ENCODE measurements at places on chromosomes 6 and 20. TPM values are rescaled to one million over a fixed set of nuclear protein-coding genes. Genes with fewer than 3 reads are reported as not detected.

The MYBL2 gene
- total RNA-seq, result 169 TPM

The TFAP2C gene
- total RNA-seq, result not detected

The INSM1 gene
- total RNA-seq, result not detected

The CALHM5 gene
- total RNA-seq, result 0.02 TPM

The FYN gene
- 15.7 TPM for total RNA-seq

The SLC39A7 gene
- total RNA-seq, result 133 TPM

The PET117 gene
- total RNA-seq, result 11.9 TPM

The CFB gene
- total RNA-seq, result 1.1 TPM

The MATN4 gene
- 0.13 TPM for total RNA-seq

The DEFB132 gene
- not detected for total RNA-seq

The SDCBP2 gene
- total RNA-seq, result 1.2 TPM

The CST3 gene
- total RNA-seq, result 113 TPM

The HUS1B gene
- 1.0 TPM for total RNA-seq

DNA sequence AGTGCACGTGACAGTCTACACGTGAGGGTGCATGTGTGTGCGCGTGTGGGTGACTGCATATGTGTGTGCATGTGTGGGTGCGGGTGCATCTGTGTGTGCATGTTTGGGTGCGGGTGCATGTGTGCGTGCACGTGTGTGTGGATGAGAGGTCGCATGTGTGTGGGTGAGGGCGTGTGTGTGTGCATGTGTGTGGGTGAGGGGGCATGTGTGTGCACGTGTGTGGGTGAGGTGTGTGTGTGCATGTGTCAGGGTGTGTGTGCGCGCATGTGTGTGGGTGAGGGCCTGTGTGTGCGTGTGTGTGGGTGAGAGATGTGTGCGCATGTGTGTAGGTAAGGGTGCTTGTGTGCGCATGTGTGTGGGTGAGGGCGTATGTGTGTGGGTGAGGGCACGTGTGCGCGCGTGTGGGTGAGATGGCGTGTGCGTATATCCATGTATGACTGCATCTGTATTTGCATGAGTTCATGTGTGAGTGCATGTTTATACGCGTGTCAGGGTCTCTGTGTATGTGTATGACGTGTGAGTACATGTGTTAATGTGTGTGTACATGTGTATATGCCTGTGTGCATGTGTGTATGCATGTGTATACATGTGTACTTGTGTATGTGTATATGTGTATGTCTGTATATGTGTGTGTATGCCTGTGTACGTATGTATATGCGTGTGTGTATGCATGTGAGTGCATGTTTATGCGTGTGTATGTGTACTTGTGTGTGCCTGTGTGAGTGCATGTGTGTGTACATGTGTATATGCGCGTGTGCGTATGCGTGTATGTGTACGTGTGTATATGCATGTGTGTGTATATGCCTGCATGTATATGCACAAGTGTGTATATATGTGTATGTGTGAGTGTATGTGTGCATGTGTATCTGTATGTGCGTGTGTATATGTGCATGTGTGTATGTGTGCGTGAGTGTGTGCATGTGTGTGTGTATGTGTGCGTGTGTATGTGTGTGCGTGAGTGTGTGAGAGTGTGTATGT lies 4.1 kb upstream of the LIME1 start:
- no peak for DNase-seq

DNA sequence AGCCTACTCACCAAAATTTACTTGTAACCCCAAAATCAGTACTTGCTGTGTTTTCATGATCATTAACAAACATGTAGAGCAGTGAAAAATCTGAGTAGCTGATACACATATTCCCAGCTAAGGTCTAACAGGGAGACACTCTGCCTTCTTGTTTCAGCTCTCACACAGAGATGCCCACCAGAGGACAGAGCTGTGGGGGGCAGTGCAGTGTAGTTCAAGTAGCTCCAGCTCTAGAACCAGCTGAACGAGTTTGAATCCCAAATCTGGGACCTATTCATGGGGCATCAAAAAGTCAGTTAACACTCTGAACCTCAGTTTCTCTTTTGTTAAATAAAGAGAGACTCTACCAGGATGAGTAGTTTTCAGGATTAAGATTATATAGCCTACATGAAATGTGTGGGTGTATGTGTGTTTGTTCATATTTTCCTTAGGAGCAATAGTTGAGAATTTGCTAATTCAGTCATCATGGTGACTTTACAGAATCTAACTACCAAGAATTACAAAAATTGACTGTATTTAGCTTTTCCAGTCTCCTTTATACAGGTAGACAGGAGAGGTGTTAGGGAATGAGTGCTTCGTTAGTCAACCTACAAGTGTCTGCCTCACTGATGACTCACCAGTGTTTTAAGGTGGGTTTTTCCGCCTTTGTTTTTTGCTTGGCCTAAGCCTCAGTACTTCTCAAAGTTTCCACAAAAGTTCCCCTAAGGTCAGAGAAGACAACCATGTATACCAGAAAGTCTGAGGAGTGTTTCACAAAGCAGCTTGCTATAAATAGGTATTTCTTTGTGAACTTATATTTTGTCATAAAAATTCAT lies 164.0 kb upstream of the RUNX2 start:
- no peak for DNase-seq

DNA sequence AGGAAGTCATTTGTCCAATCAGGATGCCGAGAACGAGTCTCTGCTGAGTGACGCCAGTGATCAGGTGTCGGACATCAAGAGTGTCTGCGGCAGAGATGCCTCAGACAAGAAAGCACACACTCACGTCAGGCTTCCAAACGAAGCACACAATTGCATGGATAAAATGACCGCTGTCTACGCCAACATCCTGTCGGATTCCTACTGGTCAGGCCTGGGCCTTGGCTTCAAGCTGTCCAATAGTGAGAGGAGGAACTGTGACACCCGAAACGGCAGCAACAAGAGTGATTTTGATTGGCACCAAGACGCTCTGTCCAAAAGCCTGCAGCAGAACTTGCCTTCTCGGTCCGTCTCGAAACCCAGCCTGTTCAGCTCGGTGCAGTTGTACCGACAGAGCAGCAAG lies 281.5 kb downstream of the TSHZ2 start:
- DNase-seq, result no peak

DNA sequence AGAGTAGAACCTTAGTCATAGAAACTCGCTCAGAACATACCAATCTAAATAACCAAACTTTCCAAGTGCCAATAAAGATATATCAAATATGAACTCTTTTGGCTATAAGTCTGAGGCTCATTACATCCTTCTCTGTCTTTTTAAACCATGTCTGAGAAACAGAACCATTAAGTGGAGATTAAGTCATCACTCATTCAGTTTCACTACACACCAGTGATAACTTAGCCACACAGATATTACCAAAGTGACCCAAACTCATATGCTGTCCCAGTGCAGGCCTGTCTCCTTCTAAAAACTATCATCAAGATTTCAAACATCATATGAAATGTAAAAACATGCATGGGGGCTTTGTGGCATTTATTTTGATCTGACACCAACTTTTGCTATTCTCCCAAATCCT lies 12.0 kb downstream of the GCLC start:
- no peak for DNase-seq

DNA sequence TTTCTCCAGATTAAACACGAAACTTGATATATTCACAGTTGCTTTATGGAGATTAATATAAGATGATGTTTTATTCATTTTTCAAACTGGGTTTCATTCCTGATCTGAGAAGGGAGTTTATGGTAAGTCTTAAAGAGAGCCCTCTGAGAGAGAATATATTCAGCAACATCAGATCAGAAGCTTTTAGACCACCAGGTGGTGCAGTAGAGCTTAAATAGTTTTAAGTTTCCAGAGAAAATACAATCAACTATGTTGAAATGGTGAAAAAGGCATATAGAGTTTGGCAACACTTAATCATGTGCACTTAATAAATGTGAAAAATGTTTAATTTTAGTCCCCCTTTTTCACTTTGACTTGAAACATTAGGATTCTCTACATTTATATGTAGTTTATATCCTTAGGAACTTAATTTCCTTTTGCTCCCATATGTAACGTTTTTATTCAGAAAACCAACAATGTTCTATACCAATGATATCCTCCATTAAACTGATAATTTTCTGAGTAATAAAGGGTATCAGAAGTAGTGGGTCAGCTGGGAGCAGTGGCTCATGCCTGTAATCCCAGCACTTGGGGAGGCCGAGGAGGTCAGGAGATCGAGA lies 86.4 kb upstream of the CLDN20 start:
- peak; percentile 46 for DNase-seq

DNA sequence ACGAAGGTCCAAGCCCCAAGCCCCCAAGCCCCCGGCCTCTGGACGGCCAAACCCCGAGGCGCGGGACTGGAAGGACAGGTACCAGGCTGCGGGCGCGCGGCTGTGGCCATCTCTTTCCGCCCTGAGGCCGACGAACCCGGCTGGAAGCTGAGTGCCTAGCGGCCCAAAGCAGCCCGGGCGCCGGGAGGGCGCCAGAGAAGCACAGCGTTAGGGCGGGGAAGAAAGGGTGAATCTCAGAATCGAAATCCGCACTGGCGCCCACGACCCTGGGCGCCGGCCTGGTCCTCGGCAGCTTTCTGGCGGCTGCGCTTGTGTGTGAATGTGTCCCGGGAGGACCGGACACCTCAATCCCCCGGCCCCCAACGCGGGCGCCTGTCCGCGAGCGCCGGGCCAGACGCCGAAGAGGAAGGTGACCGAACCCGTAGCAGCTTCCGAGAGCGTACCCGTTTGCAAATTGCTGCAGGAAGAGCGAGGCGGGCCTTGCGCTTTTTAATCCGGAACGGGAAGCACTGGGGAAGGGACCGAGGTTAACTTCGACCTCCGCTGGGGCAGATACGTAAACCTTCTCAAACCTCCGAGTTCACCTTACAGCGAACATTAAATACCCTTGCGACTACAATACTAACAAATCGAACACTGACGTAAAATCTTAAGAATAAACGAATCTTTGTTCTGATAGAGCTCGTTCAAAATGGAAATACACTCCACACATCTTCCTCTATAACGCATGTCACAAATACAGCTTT lies 2.9 kb downstream of the NRN1 start:
- DNase-seq, result no peak

GRCh38 chr6:118444796-118445195 lies 103.3 kb upstream of the PLN start:
- DNase-seq, result no peak

- peak; percentile 63 for DNase-seq
These were observed 36.0 kb downstream of the TAF8 start for GRCh38 chr6:42086046-42087035.

DNA sequence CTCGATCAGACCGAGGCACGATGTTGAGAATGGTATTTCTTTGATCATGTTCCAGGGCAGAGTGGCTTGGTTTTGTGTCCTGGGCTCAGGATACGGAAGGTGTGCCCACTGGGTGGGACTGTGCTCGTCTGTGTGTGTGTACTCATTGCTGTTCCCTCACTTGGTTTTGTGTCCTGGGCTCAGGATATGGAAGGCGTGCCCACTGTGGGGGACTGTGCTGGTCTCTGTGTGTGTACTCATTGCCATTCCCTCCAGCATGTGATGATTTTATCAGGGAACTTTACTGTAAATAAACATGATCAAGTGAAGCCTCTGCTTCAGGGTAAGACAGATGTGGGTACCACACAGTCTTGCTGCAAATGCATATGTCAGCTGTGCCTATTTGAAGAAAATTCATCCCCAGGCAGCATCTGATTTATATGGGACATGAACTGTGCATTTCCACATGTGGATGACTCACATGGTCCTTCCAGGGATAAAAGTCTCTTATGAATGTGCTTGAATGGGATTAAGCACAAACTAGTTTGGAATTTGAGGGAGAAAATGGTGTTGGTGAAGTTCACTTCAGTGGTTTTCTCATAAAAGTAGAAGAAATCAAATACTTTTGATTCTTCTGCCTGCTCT lies 274.3 kb downstream of the QKI start:
- no peak for DNase-seq

- no peak for DNase-seq
These were observed 67.1 kb downstream of the EDN1 start for GRCh38 chr6:12356983-12357972.

DNA sequence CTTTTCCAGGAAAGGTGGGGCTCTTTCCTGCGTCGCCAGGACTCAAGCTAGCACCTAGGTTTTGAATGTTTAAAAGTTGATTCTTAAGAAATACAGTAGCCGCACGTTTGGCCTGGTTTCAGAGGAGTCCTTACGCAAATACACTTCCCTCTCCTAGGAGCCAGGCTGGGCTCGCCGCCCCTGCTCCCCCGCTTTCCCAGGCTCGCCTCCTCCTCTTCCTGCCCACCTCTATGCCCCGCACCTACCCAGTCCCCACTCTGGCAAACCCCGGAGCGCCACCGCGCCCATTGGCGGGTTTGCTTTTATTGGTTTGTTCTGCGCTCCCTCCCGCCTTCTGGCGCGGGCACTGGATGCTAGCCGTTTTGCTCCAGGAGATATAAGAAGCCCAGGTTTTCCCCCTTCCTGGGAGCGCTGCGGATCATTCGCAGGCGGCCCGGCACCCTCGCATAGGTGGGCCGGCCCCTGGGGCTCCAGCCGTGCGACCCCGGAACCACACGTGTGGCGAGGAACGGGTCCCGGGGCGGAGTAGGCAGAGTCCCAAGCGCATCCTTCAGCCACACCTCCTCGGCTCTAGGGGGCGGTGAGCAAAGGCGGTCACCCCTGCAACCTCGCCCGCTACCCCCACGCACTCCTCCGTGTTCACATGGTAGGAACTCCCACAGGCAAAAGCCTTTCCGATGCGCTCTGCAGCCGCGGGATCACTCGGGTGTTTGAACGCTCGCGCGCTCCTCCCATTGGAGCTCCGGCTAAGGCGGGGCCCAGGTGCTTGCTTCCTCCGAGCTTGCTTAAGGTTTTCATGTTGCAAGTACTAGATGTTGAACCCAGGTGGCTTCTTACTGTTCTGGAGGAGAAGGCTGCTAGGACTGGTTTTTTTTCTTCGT lies 119.0 kb downstream of the RTN4IP1 start:
- DNase-seq, result no peak

DNA sequence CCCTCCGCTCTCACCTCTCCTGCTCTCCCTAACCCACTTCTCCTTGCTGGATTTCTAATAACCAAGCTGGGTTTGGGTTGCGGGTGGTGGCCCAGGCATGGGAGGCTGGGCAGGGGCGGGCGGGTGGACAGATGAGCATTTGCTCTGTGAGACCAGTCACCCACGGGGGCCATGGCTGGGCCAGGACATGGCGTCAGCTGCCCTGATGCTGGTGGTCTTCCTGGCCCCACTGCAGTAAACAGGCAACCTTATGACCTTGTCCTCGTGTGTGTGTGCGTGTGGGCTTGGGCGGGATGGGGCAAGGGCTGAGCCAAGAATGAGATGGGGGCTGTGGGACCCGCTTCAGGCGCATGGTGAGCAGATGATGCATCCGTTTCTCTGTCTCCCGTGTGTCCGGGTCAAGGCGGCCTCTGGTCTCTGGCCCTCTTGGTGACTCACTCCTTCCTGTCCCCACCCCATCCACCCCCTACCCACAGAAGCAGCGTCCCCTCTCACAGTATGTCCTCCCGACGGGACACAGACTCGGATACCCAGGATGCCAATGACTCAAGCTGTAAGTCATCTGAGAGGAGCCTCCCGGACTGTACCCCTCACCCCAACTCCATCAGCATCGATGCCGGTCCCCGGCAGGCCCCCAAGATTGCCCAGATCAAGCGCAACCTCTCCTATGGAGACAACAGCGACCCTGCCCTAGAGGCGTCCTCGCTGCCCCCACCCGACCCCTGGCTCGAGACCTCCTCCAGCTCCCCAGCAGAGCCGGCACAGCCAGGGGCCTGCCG lies 41.4 kb upstream of the MYL9 start:
- DNase-seq, result no peak

Data from K562 (cell line).